ENCODE measurements at places on chromosomes 6 and 20.

- no peak for DNase-seq
Observed at GRCh38 chr6:165205632-165206031, 103.8 kb downstream of the C6orf118 start.

- no peak for DNase-seq
Observed at GRCh38 chr6:45426251-45426650, 48.5 kb upstream of the SUPT3H start.

GRCh38 chr6:139230391-139230840 is 61.4 kb downstream of the TXLNB start:
- no peak for DNase-seq

DNA sequence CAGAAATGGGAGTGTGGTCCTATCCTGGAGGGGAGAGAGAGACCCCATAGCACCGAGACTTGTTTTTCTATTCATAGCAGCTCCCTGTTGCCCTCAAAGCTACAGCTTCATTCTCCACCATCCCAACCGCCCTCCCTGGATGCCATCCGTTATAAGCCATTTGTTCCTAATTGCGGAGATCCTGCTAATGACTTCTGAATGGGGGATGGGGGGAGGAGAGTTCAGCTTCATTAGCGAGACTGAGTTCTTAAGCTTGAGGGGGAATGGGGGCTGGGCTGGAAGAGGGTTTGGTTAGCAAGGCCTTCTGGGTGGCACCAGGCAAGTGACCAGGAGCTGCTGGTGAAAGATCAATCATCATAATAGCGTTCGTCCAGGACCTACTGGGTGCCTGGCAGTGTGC is 27.1 kb downstream of the FOXP4 start:
- DNase-seq, result no peak

- DNase-seq, result no peak
Observed at GRCh38 chr6:158636778-158637177, 7.8 kb downstream of the DYNLT1 start.

DNA sequence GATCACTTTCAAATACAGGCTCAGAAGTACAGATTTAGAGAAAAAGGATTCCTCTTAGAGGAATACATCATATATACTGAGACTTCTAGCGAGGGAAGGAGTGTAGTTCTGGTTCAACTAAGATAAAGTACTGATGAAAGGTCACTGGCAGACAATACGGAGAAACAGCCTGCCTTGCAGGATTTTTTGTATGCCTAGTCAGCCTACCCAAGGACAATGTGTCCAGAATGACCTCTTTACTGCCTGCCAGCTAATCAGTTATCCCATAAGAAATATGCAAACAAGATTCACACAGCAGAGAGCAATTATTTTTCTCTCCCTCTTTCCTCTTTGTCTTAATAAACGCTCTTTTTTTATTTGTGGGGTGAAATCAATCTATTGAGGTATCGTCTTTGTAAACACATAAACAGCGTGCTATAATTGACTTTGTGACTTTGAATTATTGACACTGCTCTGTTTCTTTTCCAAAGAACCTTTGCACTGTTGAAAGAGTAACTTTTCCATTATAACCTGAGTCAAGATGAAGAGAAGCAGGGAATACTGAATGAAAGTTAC is 1.4 kb upstream of the TSPYL4 start:
- DNase-seq, result no peak

DNA sequence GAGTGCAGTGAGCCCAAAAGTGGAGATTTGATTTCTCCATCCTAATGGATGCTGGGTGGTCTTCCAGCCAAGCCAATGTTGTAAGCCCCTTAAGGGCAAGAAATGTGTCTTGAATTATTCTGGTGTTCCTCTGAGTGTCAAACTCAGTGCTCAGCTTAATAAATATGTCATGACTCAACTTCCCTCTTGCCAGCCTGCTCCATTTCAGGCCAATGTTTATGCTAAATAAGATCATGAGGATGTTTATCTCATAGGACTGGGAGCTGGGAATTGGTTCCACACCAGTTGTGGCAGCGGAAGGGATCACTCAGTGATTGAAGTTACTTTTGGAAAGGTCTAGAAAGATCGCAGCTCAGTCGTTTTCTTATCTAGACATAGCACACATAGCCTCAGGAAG is 90.4 kb upstream of the ISM1 start:
- DNase-seq, result no peak

DNA sequence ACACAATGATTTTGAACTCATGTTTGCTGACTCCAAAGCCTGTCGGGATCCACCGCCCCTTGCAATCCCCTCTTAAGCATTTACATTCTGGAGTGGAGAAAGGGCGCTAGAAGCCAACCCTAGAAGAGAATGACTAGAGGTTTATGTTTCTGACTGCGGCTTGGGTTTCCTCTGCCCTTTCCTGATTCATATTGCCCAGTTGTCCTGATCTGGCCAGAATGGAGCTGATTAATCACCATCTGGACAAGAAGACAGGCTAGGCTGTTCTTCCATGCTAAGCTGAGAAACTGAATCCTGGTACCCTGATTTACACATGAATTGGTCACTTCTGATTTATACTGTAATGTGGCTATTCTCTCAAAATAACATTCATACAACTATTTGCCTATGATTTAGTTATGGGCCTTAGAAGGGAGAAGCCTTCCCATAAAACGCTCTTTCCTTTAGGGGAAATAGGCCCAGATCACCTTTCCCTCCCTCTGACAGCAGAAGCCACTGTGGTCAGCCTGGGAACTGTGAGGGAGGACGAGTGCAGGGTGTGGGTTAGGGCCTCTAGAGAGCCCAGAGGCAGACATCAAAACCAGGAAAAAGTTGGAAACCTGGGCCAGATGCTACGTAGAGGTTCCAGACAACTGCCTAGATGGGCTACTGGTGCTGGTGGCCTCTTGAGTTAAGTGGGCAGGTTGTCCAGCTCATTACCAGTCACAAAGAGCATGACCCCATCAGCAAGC is 199.2 kb upstream of the PRDM1 start:
- no peak for DNase-seq

DNA sequence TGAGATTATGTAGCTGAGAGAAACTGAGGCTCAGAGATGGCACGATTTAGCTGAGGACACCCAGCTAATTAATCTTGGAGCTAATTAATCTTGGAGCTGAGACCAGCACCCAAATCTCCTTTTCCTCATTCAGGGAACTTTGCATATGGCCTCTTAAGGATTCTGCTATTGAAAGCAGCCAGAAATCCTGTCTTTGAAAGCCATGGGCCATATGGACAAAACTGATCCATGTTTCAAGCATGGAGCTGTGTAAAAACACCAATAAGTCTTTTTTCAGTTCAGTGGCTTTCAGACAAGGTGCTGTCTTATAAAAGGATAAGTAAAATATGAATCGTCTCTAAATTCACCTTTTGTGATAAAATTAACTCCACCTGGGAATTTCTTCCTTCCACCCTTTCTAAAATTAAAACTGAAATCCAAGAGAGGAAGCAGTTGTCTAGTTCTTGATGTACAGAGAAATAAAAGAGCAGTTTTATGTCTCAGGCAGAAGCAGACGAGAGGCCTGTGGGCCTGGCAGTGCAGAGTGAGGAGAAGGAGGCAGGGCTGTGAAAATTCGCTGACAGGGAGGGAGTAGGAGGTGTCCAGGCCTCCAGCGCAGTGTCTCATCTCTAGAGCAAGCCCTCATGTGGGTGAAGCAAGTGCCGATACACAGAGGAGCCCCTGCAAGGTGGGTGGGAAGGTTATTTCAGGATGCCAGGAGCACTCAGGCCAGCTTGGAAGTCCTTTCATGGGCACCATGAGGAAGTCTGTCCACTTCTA is 266.9 kb downstream of the UST start:
- no peak for DNase-seq

- no peak for DNase-seq
Observed at GRCh38 chr6:67300430-67301040, 1334.5 kb upstream of the ADGRB3 start.

GRCh38 chr20:23156170-23156841 is 70.2 kb upstream of the CD93 start:
- no peak for DNase-seq

DNA sequence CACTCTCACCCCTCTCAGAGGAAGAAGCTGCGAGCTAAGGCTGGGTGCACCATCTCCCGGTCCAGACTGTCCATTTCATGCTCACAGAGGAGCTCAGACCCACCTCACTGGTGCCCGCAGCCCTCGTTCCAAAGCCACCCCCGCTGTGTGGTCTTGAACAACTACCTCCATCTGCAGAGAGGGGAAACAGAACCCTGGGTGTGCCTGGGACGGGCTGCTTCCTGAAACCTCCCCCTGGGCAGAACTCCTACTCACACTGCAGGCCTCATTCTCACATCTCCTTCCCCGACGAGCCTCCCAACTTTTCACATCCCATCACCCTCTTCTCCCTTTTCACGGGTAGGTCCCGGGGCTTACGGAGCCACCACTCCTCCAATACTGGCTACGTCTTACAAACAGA is 18.1 kb downstream of the PMEPA1 start:
- no peak for DNase-seq

DNA sequence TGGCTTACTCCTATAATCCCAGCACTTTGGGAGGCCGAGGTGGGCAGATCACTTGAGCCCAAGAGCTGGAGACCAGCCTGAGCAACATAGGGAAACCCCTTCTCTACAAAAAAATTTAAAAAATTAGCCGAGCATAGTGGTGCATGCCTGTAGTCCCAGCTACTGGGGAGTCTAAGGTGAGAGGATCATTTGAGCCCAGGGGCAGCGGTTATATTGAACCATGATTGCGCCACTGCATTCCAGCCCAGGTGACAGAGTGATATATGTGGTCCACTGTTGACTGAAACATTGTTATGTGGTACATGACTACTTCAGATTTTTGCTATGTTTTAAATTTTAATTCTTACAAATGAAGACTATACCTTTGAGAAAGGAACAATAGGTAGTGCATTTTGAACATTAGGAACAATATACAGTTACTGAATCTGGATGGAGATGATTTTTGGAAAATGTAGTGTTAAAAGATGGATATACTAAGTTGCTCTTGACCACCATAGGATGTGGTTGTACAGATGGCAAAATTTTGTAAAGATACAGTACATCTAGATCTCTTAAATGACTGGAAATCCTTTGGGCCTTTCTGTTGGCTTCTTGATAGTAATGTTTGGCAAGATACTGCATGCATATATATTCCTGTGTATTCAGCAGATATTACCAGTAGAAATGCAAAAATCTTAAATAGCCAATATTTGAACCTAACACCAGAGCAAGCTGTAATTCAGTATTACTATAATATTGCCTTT is 35.9 kb downstream of the MAPK14 start:
- DNase-seq, result no peak

GRCh38 chr20:54197621-54198604 is 10.0 kb upstream of the PFDN4 start:
- DNase-seq, result no peak

DNA sequence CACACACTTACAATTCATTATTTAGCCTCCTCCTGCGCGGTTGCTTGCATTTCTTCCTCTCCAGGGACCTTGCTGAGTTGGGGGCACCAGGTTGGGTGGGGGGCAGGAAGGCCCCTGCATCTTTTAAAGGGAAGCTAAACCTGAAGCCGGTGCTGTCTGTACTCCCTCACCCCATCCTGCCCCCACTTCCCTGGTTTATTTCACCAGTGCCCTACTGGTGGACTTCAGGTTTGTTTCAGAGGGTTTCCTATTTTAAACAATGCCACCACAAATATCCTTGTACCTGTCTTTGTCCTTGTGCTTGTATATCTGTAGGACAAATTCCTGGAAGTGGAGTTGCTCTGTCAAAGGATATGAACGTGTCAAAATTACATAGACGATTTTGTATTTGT is 21.0 kb downstream of the PTK7 start:
- DNase-seq, result no peak

DNA sequence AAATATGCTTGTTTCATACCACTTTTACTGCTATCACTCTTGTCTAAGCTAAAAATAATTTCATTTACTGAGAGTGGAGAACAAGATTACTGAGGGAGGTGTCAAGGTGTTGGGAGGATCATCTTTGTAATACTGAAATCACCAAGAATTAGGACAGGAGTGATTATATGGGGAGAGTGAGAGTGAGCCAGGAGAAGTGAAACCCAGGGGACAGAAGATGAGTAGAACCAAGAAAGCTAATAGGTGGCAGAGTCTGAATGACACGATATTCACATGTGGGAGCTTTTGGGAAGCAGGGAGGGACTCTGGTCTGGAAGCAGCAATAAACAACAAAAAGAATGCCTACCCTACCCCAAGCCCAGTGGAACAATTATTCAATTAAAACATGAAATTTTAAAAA is 58.6 kb downstream of the AK9 start:
- no peak for DNase-seq

DNA sequence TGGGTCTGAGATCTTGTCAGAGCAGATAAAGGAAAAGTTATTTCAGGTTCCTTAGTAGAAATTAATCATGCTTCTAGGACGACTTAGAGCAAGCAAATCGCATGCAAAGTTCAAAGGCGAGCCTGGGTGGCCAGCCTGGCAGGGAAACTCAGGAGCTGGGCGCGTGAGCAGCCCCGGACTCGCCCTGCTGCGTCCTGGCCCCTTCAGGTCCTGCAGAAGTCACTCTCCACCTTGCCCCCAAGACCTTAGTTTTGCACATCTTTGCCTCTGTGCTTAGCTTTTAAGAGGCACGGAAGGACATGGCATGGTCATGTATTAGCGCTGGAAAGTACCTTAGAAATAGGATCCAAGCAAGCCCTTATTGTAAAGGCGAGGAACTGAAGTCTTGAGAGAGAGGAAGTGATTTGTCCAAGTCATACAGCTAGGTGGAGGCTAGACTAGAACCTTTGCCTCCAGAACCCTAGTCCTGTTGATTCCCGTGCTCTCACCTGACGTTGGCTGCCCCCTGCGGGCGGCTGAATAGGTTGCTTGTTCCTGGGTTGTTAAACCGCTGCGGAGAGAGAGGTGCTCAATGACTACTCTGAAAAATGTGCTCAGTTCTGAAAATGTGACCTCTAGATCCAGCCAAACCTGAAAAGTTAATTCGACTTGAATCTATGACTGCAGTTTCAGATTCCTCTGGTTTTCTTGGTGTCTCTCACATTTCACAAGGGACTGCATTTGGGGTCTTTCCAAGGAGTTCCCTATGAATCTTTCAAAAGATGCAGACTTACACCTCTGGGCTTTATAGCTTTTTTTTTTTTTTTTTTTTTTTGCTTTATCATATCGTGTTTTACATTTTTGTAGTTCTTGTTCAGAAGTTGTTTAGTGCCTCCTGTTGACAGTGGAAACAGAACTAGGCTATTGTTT is 2.7 kb downstream of the MYB start:
- DNase-seq, result peak; percentile 76

- no peak for DNase-seq
Observed at GRCh38 chr6:111724505-111724904, 118.8 kb upstream of the TRAF3IP2 start.

DNA sequence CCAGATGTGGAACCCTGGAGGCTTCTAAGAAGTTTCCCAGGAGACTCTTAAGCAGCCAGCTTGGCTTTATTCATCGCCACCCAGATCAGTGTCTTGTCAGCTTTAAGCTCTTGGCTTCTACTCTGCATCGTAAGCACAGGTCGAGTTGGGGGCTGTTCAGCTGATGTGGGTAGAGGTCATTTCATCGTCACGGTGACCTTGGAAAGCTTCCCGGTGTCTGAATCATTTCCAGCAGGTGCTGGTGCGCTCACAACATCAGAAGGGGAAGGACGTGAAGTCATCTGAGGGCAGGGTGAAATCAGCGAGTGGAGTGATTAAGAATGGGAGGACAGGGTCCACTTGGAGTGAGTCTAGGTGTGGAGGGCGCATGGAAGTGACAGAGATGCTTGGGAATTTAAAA is 112.6 kb downstream of the SASH1 start:
- no peak for DNase-seq

GRCh38 chr6:155197932-155198331 is 65.9 kb upstream of the CLDN20 start:
- no peak for DNase-seq
